HTR-8/SVneo (cell line): ENCODE measurements at places on chromosomes 4 and X.

DNA sequence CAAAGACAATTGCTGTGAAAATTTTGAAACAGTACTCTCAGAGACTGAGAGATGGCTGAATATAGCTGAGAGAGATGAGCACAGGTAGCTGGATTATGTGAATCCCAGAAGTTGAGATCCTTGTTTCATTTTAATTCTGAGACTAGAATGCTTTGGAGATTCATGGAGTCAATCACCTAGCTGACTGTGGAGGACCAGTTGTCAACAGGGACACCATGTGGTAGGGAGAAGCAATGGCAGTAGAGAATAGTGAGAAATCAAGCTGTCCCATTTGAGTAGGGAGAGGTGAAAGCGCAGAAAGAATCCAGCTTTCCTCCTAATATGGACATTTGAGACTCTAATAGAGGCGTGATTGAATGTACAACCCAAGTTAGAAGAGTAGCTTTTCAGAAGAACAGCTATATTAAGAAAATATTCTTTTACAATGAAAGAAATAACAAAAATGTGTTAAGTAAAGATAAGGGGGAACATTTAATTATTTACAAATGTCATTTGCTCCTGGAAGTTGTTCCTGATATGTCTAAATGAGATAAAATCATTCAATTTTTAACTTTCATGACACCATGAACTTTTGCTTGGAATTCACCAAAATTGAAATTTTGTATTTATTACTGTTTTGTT is 30.3 kb upstream of the GLRB start:
- DNase-seq: peak; percentile 69

DNA sequence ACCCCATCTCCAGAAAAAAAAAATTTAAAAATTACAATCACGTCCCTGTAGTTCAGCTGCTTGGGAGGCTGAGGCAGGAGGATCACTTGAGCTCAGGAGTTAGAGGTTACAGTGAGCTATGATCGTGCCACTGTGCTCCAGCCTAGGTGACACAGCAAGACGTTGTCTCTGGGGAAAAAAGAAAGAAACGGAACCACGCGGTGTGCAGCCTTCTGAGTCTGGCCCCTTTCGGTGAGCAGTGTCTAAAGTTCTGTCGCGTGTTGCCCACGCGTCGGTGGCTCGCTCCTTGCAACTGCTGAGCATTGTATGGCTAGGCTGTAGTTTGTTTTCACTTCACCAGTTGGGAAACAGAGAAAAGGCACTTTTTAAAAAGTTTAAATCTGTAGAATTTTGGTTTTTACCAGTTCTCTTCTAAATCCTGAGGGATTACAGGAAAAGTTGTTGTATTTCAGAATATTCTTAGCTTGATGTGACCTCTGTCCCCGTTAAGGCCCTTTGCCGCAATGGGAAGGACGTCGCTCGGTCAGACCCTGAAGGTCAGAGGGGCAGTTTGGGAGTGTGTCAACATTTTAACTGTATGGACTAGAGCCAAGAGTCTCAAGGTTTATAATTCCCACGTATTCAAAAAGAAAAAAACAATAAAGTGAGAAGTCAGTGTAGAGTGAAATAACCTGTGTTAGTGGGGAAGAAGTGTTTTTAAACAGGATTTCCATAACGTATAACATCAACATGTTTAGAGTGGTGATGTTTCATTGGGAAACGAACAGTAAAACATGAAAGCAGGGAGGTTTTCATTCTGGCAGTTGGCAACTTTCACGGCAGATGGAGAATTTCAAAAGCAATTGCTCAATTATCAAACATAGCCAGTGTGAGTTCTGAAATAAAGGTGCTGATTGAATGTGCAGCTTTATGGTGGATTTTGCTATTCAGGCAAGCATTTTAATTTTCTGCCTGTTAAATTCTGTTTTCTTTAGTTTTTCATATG is 45.8 kb upstream of the MSANTD1 start:
- DNase-seq: no peak

DNA sequence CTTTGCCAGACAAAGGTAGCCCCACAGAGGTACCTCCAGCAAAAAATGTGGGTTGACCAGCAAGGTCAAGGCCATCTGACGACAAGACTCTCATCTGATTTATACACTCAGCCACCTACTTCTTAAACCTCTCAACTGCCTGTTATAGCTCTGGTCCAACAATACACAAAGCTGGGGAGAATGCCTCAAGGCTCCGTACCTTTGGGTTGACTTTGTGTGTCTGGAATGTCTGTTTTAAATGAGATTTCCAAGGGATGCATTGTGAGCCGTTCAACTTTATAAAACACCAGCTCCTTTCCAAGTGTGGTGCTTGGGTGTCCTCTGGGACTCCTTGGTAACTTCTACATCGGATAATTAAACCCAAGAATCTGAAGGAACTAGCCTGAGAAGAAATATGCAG is 167.0 kb upstream of the RPL34 start:
- DNase-seq: no peak

DNA sequence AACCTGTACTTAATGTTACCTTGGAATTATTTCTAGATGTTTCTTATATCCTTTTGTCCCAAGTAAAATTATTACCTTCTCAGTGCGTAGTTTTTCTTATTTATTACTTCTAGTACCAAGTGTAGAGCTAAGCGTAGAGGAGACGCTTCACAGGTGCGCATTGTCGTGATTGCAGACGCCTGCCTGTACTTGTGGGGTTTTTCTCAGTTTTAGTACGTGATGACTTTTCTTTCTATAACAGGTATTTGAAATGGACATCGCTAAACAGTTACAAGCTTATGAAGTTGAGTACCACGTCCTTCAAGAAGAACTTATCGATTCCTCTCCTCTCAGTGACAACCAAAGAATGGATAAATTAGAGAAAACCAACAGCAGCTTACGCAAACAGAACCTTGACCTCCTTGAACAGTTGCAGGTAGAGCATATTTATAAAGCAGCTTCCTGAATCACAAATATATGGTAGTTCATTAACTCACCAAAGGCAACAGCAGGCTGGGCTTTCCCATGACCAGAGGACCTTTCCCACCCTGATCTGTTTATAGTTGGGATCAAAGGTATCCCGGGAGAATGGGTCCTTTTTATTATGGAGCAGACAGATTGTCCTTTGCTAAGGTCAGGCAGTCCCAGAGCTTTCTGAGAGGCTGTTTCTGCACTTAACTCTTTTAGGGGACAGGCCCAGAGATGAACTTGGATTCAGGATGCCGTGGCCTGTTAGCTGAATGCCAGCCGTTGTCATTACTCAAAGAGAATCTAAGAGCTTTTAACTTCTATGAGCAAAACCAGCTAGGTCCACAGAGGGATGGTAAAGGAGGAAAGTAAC is 172.9 kb downstream of the PTTG2 start:
- DNase-seq: no peak

GRCh38 chr4:77093401-77093800 is 17.6 kb upstream of the CCNI start:
- no peak for DNase-seq

- DNase-seq: no peak
These were observed 435 bp downstream of the DCX start for GRCh38 chrX:111411557-111411956.

DNA sequence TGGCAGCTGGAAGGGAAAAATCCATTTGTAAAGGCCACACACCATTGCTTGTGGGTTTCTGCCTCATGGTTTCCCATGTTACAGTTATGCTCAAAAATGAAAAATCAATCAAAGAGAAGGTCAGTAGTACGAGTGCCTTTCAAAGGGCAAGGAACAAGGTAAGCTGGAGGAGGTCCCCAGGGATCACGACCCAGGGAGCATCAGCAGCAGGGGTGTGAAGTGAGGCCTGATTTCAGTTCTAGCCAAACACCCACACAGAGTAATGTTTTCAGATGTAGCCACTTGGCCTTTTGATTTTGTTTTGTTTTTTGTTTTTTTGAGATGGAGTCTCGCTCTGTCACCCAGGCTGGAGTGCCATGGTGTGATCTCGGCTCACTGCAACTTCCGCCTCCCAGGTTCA is 69.4 kb upstream of the AFAP1 start:
- no peak for DNase-seq

DNA sequence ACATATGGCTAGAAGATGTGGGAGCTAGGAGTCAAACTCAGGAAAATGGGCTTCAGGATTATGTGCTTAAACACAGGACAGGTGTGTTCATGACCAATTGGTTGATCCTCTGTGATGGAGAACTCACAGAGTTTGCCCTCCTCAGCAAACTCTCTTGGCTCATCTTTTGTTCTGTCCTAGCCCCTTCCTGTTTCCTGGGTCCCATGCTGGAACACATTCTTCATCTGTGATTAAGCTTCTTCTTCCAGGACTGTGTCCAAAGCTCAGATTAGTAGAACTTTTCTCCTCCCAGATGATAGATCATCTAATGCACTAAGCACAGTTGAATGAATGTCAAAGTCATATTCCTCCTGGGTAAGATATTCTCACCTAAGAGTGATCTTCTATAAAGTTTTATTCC is 38.8 kb upstream of the TCEANC start:
- DNase-seq: no peak

GRCh38 chrX:630612-631496 is at the start of gene SHOX:
SHOX (plus strand) TSS chrX:630791; CDS start chrX:630898, 107 bp downstream.
- DNase-seq: no peak

GRCh38 chr4:37486166-37486565 is 200.0 kb downstream of the RELL1 start:
- no peak for DNase-seq

DNA sequence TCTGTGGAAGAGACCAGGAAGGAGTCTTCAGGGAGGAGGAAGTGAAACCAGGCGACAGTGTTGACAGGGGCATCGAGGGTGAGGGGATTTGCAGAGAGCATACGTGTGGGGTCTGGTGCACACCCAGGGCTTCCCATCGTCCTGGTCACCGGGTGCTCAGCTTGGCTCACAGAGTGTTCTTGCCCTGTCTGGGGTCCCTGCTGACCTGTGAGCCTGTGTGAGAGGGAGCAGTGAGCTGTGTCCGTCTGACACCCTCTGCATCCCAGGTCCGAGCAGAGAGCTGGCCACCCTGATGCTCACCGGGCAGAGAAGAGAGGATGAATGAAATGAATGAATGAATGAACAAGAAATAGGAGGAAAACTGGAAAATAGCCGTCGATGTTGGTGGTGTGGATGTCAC is 46.5 kb downstream of the CPZ start:
- DNase-seq: no peak

GRCh38 chr4:80424225-80424581 is 88.7 kb downstream of the CFAP299 start:
- DNase-seq: no peak

DNA sequence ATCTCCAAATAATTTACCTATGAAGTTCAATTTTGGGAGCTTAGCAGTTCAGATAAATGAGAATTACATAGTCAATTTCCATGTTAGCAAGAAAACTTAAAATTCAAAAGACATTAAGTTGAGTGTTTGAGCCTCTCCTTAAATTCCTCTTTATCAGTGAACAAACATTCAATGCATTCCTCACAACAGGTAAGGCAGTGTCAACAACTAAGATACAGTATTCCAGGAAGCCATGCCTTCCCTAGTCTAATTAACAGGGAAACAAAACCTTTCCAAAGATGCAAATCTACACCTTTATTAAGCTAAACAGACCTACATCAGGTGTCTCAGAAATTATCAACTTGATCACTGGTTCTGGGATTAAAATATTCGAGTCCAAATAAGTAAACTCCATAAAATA is 3.7 kb downstream of the SH3RF1 start:
- DNase-seq: no peak

DNA sequence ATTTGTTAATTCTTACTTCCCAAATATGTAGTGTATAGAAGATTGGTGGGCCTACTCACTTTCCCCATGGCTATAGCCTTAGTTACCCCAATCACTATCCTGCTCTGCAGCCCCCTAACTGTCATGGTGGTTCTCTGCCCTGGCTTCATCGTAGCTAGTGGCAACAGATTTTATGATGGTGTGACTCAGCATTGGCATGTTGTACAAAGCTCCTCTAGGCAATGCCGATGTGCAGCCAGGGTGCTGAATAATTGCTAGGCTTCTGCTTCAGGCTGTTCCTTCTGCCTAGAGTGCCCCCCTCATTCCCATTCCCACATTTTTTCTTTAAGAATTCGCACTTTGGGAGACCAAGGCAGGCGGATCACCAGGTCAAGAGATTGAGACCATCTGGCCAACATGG is 35.2 kb downstream of the AFF2 start:
- no peak for DNase-seq

DNA sequence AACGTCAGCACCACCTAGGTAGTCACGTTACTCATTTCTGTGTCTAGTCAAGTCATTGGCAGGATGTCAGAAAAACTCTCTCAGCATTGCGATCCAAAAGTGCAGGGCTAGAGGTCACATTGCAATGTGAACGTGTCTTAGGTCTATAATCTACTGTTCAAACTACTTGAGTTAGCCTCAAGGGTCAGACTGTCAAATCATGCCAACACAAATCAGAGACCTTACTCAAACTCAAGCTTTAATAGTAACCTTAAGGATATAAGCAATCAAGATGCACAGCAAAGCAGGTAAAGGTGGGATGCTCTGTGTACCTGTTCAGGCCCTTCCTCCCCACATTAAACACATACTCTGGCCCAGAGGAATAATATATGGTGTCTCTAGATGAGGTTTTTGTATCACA is 114.4 kb upstream of the NOCT start:
- DNase-seq: no peak

GRCh38 chr4:181013162-181013561 is 1230.0 kb upstream of the TENM3 start:
- DNase-seq: no peak

DNA sequence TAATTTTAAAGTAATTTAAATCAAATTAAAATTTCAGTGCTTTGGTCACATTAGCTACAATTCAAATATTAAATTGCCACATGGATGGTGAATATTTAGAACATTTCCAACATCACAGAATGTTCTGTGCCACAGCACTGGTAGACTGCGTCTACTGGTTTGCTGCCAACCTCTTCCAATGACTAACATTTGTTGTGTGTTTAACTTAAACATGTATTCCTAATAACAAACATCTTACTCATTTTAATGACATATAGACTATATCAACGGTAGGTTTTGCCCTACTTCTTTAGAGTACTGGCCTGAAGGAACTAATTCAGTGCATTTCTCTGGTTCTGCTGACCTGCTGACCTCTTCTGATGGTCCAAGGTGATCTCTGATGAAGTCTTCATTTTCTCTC is 157.6 kb downstream of the DCK start:
- no peak for DNase-seq

DNA sequence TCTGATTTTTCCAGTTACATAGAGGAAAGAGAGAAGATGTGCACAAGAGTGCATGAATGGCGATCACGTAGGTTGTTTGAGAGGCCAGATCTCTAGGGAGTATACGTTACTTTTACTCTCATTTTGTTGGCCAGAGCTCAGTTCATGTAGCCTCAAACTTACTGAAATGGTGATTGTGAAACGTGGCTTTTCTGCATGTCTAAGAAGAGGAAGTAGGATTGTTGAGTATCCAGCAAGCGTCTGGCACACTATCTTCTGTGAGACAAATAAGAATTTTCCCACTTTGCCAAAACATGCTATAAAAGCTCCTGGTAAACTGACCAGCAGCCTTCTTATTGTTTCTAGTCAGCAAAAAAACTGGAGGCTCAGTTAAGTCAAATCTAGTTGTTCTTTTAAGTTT is 264.5 kb upstream of the EMCN start:
- no peak for DNase-seq

DNA sequence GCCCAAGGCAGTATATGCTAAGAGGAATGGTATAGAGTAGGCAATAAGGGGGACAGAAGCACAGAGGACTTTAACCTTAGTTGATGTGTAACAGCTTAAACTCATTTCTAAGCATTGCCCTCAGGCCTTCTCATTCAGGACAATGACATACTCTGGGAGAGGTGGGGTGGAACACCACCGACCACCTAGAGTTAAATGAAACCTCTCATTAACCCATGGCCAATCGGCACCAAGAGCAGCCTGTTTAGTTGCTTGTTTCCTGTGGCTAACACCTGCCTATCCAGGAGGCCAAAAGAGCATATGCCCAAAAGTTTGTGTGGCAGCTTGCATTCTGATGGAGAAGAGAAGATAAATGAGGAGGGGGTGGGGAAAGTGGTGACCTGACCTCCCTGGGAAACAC is 88.7 kb upstream of the PLAC1 start:
- DNase-seq: no peak
